Stimulated activated CD4-positive, alpha-beta T cell treated with anti-CD3 and anti-CD28 coated beads, Interleukin-15, amount 100 ng/mL, for 1 hour (primary cell): ENCODE measurements at places on chromosomes 12 and 14.

- DNase-seq: no peak
Observed at GRCh38 chr14:52020866-52021717, 31.7 kb downstream of the RTRAF start.

- DNase-seq: no peak
Observed at GRCh38 chr14:101184572-101184971, 281.1 kb upstream of the RTL1 start.

- peak; percentile 69 for DNase-seq
Observed at GRCh38 chr14:99682809-99683618, 1.1 kb upstream of the CYP46A1 start.

DNA sequence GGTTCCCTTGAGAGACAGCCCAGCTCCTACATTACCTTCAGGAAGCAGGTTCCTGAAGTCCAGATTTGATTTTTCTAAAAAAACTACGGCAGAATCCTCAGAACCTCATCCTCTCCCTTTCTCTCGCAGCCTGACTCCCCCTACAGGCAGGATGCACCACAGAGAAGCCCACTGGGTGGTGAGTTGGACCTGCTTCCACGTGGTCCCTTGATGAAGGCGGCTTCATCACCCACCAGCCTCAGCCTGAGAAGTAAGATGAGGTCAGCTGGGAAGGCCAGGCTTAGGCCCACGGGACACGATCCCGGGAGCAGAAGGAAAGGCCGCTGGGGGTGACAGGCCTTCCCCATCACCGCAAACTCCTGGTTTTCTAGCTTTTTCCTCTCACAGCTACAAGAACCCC is 83.0 kb downstream of the ACTN1 start:
- DNase-seq: no peak

- DNase-seq: no peak
Observed at GRCh38 chr12:56914724-56915123, 19.5 kb downstream of the SDR9C7 start.

GRCh38 chr12:2144951-2145350 is 92.2 kb downstream of the CACNA1C start:
- DNase-seq: no peak

DNA sequence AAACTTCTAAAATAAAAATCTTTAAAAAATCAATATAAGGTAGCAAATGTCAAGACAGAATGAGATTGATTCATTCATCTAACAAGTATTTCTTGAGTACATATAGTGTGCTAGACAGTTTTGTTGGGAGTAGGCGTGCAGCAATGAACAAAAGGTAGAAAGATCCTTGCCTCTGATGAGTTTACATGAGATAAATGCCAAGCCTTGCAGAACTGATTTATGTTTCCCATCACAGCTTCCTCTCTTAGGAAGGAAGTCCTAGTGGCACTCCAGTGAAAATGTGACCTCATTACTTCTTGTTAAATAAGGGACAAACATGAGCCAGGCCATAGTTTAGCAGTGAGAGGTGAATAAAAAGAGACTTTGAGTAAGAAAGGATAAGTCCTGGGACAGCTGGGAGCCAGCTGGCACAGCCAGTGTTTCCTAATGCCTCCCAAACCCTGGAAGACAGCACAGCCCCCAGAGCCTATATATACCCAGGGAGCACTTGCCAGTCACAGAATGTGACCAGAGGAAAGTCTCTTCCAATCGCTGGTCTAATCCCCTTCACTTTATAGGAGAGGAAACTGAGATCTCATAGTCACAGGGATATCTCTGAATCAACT is 4.7 kb upstream of the COCH start:
- no peak for DNase-seq

DNA sequence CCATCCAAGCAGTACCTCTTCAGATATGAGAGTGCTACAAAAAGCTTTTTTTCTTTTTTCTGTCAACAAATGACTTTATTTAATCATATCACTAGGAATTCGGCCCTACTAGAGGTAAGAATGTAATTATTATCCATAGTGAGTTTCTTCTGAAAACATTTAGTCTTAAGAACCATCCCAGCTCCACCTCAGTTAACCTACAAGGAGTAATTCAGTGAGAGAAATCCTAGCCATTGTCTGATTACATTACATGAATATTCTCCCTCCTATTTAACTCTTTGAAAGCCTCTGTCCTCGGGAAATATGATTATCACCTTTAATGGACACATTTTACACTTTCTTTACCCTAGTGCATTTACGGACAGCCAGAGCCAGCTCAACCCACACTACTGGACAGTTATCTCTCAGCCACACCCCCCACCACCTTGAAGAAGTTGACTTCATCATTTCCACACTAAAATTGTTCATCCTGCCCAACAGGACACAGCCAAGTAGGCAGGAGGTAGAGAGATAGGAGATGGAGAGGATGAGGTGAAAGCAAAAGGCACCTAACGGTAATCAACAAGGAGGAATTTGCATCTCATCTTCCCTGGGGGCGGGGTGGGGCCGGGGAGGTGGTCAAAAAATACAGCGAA is 1.3 kb downstream of the PPFIA2 start:
- no peak for DNase-seq

DNA sequence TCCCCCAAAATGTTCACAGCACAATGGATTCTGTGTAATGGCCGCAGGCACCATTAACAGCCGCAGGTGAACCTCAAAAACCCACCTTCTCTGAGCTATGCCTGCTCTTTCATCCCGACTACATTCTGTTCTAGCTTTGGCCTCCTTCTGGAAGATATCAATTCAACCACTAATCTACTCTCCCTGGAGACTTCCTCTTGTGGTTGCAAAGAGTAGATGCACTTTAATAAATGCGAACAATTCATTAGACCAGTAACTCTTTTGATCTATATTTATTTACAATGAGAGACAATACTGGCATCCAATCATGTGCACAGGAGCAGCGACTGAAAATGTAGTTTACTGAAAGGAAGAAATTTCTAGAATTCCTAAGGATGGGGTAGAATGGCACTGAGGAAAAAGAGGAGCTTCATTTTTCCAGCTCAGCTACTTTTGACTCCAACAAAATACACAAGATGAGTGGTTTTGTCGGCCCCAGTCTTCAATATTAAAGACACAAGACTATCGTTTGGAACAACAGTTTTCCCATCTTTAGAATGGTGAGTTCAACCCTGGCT is 5.3 kb downstream of the GRIN2B start:
- DNase-seq: no peak

GRCh38 chr12:128009108-128009507 is 257.9 kb upstream of the TMEM132C start:
- DNase-seq: no peak

DNA sequence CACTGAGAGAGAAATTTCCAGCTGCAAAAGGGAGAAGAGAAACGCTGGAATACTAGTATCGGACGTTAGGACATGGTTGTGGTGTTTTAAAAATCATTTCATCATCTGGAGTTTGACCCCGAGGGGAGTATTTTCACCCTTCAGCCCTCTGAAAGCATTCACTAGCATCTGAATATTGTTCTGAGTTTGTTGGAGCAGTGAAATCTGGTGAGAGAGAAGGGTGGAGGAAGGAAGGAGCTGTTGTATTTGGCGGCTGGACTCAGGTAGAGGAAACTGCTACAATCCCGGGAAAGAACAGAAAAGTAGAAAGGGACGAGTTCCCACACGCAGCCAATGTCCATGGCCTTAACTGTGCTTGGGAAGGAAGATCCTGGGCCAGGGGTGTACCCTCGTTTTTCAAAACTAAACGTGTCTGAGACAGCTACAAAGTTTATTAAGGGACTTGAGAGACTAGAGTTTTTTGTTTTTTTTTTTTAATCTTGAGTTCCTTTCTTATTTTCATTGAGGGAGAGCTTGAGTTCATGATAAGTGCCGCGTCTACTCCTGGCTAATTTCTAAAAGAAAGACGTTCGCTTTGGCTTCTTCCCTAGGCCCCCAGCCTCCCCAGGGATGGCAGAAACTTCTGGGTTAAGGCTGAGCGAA is 896 bp upstream of the CDKN1B start:
- no peak for DNase-seq

- DNase-seq: no peak
Observed at GRCh38 chr14:90857866-90858265, 41.6 kb upstream of the TTC7B start.

GRCh38 chr12:58301730-58302122 is 360.4 kb downstream of the ATP23 start:
- no peak for DNase-seq

- no peak for DNase-seq
Observed at GRCh38 chr12:108102363-108102762, 26.7 kb upstream of the WSCD2 start.
